ENCODE measurements at places on chromosomes 2 and 18.

DNA sequence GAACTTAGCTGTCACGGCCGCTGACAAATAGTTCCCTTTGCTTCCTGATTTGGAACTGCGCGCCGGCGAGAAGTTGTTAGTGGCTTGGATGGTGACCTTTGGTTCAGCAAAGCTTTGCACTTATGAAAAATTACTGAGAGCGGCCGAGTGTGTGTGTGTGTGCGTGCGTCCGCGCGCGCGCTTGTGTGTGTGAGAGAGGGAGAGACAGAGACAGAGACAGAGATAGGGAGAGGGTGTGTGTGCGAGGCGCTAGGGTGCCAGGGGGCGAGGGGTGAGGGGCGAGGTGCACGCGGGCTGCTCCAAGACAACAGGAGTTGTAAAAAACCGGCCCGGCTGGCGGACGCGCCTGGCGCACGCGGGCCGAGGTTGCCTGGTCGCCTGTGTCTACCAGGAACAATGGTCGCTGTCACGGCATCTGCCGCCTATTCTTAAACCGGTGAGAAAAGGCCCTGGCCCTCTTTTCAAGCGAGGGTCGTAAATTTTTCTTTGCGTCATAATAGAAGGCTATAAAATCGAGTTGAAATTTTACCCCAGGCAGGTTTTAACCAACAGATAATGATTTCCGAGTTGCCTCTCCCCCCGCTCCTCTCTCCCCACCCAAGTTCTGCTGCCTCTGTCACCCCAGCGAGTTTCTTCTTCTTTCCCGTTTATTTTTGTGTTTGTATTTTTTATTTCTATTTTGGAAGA is 535 bp downstream of the HOXD3 start:
- DNase-seq = no peak

GRCh38 chr18:63783394-63783793 is 8.2 kb downstream of the SERPINB7 start:
- no peak for DNase-seq

- no peak for DNase-seq
These were observed 51.1 kb upstream of the RAPH1 start for GRCh38 chr2:203586206-203586605.

- no peak for DNase-seq
These were observed 18.9 kb upstream of the RBMS1 start for GRCh38 chr2:160512491-160512890.

DNA sequence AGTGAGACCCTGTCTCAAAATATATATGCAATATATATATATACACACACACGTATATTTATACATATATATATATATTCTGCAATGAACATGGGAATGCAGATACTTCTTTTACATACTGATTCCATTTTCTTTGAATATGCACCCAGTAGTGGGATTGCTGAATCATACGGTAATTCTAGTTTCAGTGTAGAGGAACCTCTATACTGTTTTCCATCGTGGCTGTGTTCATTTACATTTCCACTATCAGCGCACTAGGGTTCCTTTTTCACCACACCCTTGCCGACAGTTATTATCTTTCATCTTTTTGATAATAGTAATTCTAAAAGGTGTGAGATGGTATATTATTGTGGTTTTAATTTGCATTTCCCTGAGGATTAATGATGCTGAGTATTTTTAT is 52.3 kb upstream of the SLC39A10 start:
- DNase-seq = no peak
